ENCODE measurements at places on chromosomes 16 and 17.

DNA sequence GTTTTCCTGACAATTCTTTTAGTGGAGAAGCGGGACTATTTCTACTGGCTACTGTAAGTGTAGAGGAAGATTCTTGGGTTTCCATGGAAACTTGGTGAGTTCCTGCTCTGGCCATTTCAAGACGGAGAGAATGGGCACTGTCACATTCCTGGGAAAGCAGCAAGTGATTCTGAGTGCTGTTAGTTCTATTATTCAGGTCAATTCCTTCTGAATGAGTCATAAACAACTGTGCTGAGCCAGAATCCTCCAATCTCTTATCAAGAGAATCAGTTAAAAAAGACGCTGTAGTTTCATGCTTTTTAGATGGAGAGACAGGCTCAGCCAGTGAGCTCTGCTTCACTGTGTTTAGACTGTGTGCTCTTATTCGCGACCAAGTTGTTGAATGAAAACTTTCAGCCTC lies 19.6 kb downstream of the AKAP10 start:
- no peak for DNase-seq

GRCh38 chr17:68178831-68179230 lies 69.0 kb upstream of the AMZ2 start:
- no peak for DNase-seq

DNA sequence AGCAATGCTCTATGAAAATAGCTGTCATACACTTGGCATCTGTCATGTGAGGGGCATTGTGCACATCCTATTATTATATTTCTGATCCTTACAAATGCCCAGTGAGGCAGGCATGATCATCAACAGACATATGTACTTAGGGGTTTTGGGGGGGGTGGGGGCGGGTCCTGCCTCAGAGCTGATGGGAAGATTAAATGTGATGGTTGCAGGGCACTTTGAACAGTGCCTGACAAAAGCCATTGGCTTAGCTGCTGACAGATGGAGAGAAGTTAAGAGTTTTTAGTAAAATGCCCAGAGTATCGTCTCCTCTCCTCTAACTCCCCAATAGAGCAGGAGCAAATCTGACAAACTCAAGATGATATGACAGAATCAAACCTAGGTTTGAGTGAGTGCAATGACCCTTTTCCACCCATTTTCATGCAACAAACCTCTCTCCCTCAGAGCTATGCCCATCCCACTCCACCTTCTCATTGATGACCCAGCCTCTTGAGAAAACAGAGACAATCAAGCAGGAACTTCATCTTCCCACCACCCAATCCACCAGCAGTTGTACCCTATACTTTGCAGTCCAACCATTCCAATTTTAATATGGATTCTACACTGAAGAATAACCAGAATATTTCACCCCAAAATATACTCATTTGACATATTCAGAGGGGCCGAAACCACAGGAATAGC lies 4.8 kb downstream of the KLHL11 start:
- DNase-seq, result no peak

- DNase-seq, result no peak
These were observed 3.4 kb upstream of the MTSS2 start for GRCh38 chr16:70689035-70689969.

DNA sequence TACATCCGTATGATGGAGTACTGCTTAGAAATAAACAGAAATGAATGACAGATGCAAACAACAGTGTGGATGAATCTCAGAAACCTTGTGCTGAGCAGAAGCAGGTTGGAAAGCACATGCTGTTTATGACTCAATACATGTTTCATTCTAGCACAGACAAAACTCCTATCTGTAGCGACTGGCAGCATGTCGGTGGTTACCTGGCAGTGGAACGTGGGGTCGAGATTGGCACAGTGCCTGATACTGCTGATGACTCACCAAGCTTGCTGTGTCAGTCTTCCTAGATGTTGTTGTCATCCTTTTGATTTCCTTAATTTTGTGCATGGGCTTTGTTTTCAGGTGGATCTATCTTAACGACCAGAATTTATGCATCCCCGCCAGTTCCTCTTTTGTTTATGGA lies 62.1 kb downstream of the GAN start:
- DNase-seq, result no peak

DNA sequence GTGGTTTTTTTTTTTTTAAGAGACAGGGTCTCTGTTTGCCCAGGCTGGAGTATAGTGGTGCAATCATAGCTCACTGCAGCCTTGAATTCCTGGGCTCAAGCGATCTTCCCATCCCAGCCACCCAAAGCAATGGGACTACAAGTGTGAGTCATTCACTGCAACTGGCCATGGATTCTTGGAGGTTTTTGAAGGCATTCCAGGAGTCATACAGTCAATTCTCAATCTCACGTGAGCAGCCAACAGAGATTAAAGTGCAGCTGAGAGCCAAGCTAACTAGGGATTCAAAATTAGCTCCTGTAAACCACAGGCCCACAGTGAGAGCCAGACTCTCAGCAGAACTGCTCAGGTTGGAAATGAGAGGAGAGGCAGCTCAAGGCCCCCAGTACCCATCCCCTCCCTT lies 30.2 kb downstream of the XPO6 start:
- DNase-seq, result no peak

- DNase-seq, result no peak
These were observed 487.2 kb downstream of the XYLT1 start for GRCh38 chr16:16983582-16983981.

- DNase-seq, result no peak
These were observed 10.7 kb downstream of the METTL9 start for GRCh38 chr16:21610006-21610544.

- no peak for DNase-seq
These were observed 491.9 kb upstream of the TOM1L1 start for GRCh38 chr17:54408731-54409130.

DNA sequence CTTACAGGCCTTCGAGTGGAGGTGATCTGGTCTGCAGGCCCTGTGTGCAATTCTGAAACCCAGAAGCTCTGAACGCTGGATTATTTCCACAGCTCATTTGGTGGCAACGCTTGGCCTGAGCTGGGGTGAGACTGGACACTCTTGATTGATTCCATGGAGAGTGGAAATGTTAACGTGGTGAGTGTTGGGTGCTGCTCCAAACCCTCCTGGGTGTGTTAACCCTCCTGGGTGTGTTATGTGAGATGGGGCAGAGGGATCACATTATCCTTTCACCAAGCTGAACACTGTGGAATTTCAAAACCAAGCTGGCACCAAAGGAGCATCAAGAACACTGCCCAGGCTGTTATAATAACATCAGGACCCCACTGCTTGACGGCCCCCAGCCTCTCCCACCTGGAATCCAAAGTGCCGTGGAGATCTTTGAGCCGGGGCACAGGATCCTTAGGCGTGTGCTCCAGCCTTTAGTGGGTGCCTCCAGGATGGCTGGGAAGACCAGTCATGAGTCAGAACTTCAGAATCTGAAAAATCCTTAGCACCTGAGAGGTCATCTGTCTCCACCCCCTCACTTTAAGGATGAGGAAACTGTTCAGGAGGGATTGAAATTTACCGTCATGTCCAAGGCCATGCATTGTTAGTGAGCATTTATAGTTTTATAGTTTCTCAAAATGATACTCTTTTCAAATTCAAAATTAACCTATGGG lies 75.0 kb downstream of the RPTOR start:
- DNase-seq, result no peak

DNA sequence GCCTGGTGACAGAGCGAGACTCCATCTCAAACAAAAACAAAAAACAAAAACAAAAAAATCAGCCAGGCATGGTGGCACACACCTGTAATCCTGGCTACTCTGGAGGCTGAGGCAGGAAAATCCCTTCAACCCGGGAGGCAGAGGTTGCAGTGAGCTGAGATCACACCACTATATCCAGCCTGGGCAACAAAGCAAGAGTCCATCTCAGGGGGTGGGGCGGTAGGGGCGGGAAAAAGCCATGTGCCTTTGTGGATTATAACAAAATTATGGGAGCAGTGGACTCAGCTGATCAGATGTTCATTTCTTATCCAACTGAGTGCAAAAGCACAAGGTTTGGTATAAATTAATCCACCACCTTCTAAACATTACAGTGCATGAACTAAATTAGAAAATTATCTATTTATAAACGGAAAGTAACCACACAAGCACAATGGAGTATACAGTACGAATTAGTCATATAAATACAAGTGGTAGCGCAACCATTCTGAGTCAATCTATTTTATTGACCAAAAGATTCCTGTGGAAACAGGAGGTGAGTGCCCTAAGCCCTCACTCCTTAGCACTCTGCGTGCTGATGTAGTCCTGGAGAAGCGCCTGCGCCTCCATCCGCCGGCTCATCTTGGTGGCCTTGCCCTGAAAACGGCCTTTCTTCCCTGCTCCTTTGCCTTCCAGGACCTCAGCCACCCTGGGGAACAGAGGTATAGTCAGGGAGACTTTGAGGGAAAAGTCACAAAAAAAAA lies 14.0 kb downstream of the AARSD1 start:
- no peak for DNase-seq

DNA sequence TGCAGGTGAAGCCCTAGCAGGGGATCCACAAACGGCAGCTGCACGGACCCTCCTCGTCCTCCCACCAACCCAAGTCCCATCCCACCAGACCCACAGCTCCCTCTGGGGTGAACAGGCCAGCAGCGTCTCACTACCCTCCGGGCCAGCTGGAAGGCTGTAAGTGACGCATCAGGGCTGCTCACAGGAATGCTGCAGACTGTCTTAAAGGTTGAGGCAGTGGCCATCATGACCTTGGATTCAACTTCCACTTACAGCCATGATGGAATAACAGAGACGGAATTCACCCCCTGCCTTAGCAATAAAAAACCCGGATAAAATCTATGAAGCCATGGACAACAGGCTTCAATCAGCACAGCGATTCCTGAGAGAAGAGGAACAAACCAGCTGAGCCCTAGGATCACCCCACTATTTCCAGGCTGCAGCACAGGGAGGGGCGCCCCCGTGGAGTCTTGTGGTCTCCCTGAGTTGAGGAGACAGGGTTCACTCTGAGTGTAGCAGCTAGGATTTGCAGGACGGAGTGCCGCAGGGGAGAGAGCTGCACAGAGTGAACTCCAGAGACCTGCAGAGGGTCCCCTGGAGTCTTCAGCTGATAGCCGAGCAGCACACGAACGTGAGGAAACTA lies 10.5 kb downstream of the FAM83G start:
- DNase-seq, result no peak

DNA sequence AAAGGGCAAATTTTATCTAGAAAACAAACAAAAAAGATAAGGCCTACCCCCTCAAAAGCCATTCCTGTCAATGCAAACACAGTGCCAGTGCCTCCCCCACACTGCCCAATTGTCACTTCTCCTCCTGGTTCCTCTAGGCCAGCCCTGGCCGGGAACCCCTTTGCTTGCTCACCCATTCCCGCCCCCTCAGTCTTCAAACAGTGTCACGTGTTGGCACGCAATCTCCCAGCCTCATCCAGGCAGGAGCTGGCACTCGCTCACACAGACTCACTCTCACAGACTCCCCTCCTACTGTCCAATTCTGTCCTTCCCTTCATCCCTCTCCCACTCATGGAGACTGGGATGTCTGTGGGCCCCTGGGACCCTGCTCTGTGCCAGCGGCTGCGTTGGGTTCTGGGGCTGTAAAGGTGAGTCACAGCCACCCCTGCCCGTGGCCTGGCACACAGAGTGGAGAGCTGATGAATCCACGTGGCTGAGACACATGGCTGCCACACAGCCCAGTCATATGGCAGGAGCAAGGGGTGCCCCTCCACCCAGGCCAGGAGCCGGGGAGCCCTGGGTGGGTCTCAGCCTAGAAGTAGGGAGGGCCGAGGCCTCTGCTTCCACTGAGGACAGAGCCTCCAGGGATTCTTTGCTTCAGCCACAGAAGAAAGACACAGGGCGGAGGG lies 54.8 kb downstream of the VAC14 start:
- no peak for DNase-seq

DNA sequence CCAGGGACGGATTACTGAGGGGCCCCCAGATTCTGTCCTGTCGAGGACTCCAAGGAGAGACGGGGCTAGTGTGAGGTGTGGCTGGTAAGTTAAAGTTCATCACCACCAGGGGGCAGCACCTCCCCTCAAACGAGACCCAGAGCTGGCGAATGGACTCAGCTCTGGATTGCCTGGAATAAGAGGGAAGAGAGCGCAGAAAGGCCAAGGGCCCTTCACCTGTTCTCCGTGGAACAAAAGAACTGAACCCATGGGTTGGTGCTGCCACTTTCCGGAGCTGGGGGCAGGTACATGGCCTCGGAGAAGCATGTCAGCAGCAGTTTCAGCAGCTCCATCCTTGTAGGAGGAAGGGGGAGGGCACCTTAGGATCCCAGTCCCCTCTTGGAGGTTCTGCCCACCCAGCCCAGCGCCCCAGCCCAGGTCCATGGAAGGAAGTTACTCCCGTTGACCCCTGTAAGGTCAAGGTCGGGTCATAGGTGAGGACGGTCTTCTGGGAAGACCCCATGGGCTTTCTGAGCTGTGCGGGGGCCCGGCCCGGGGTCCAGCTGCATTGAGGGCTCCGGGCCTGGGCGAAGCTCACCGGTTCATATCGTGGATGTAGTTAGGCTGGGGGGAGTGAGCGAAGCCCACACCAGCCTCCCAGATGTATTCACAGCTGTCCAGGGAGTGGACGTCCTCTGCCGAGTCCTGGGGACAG lies 10.8 kb downstream of the HID1 start:
- peak; percentile 72 for DNase-seq

- DNase-seq, result no peak
These were observed 386.4 kb downstream of the KCNJ2 start for GRCh38 chr17:70555723-70556122.

GRCh38 chr16:154217-155030 lies 2.0 kb downstream of the HBZ start:
- DNase-seq, result no peak

- peak; percentile 70 for DNase-seq
These were observed at the start of gene GHDC for GRCh38 chr17:42193969-42194899. TSS of gene GHDC (minus strand) at chr17:42194494. CDS start at chr17:42193581, 913 bp downstream.

DNA sequence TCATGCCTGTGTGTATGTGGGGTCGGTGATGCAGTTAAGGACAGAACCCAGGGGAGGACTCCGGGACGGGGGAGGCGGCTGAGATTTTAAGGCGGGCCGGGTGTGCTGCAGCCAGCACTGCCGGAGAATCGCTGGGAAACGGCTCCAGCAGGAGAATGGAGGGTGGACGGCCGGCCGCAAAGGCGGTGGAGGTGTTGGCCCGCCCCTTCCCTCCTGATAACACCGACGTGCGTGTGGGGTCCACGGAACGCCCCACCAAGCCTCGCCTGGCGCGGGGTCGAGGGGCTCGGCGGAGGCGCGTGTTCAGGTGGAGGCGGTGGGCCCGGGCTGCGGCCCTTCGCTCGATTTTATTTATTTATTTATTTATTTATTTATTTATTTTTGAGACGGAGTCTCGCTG lies 633 bp downstream of the ZNF843 start:
- no peak for DNase-seq

DNA sequence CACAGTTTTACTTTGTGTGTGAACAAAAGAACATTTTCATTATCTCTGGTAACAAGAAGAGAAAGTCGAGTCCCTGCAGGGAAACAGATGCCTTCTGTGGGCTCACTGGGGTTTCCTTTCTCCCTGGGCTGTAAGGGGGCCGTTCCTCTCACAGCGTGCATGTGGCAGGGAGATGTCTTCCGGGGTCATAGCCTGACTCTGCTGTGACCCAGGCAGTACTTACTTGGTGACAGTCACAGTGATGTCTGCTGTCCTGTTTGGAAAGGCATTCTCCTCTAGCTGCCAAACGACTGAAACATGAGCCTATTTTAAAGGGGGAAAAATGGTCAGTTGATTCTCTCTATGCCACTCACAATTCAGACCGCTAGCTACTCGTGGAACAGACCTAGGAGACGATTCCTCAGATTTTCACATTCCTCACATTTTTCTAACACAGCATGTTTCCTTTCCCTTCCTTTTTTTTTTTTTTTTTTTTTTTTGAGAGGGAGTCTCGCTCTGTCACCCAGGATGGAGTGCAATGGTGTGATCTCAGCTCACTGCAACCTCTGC lies 7.3 kb downstream of the HASPIN start:
- DNase-seq, result no peak

GRCh38 chr16:55815320-55815719 lies 17.6 kb downstream of the CES1 start:
- no peak for DNase-seq
